GM23248 (cell line): ENCODE measurements at places on chromosomes 2 and 18.

GRCh38 chr2:35443087-35443486 lies 912.5 kb upstream of the CRIM1 start:
- no peak for DNase-seq

GRCh38 chr2:201707753-201708152 lies 9.3 kb upstream of the MPP4 start:
- DNase-seq: peak; percentile 84

- DNase-seq: peak; percentile 72
Observed at GRCh38 chr18:32552421-32553030, 81.8 kb upstream of the GAREM1 start.

- no peak for DNase-seq
Observed at GRCh38 chr2:65161551-65162100, 31.7 kb upstream of the RAB1A start.

DNA sequence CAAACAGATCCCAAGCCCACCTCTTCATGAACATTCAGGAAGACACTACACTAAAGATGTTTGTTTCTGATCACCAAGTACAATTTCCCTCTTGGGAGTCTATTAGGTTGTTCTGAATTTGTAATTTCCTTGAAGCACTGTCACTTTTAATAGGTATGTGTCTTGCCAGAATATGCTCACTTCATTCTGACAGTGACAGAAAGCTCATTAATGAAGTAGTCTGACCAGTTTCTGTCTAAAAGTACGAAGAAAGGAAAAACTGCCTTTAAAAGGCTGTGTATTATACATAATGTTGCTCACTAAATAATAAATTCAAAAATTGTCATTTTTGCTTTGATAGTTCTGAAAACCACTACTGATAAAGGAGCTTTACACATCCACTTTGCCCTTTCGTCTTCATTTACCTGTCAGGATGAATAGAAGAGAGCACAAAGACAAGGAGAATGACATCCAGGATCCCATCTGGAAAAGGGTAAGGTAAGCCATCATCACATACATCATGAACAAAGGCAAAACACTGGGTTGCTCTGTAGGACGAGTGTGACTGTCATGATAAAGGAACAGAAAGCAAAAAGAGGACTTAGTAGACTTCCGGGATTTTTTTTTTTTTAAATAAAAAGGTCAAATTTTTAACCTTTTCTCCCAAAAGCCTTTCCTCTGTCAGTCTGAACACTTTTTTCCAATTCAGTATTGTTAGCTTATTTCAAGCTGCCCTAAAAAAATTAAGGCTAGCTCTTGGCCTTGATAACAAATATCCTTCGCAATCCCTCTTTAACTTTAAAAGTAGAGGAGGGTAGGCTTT lies 103.4 kb downstream of the METTL8 start:
- DNase-seq: no peak

DNA sequence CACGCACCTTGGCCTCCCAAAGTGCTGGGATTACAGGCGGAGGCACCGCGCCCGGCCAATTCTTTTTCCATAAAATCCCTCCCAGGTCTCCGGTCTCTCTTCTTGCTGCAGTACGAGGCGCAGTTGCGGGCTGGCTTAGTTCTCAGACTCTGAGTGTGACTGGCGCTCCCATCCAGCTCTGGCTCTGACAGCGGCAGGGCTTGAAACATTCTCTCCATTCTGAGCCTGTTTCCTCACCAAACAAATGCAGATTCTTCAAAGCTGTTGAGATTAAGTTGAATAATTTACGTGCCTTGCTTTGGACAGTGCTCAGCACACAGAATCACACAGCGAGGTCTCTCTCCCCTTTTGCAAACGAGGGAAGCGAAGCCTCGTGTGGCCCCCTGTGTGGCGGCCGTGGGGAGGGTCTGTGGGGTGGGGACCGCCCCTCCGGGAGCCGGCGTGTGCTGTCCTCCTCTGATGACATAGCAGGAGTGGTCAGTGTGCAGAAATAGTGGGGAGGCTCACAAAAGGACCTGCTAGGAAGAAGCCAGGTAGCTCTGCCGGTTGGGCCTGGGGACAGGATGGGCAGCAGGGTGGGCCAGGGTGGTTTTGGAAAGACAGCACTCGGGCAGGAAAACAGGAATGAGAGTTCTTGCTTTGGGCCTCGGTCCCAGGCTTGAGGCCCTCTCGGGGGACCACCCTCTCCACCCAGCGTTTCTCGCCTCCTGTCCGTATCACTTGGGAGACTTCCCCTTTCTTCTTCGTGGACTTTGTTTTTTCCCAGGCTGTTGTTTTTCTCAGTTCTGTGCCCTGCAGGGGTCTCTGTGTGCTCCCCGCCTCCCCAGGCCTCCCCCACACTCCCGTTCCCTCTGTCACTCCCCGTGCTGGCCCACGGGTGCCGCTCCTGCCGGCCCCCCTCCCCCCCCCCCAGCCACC lies 75.0 kb downstream of the KCNG2 start:
- DNase-seq: peak; percentile 20

DNA sequence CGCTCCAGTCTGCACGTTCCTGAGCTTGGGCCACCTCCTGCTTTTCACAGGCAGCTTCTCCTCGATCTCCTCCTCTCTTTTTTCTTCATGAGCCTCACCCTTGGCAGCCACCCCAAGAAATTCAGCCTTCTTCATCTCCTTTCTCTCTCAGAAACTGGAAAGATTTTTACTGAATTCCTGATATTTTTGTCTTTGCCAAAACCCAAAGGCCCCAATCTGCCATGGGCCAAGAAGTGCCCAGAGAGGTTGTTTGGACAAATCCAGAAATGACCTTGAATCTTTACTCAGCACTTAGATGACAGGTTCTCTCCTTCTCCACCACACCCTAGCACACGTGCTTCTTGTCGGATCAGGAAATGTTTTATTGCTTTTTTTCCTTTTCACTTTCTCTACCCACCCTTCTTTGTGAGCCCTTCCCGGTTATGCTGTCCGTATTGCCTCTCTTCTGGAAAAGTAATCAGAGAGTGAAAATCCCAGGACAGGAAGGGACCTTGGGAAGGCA lies 134.5 kb upstream of the TNP1 start:
- no peak for DNase-seq

DNA sequence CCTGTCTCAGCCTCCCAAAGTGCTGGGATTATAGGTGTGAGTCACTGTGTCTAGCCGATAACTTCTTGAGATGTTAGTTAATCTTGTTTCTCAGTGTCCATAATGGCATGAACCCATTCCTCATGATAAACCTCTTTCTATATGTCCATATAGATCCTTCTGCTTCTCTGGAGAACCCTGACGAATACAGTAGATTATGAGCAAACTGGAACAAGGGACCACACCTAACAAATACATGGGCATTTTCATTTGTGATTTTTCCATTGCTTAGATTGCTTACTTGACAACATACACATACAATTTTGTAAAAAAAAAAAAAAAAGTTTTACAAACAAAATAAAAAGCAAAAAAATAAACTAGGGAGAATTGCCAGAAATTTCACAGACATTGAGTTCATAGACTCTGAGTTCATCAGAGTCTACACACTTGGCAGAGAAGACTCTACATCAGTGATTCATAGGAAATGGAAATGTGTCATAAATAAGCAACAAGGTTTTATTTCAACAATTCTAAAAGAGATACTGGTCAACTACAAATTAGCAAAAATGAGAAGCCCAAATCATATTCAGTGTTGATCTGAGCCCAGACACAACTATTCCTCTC lies 96.7 kb downstream of the GALR1 start:
- peak; percentile 73 for DNase-seq

DNA sequence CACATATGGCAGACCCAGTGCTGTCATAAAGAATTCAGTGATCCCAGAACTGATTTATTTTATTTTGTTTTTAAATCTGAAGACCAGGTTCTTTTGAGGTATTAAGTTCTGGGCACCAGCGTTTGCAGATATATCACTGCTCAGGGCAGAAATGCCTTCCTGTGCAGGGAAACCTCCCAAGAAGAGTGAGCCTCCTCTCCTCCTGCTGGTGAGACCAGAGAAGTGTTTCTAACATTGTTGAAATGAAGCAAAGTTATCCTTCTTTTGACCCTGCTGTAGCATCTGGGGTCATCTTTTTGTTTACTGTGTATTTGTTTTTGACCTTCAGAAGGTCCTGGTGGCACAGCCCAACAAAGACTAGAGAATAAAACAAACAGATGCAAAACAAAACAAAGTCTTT lies 94.0 kb downstream of the AQP4 start:
- DNase-seq: peak; percentile 44

- no peak for DNase-seq
Observed at GRCh38 chr18:39241534-39241933, 1675.9 kb upstream of the CELF4 start.

DNA sequence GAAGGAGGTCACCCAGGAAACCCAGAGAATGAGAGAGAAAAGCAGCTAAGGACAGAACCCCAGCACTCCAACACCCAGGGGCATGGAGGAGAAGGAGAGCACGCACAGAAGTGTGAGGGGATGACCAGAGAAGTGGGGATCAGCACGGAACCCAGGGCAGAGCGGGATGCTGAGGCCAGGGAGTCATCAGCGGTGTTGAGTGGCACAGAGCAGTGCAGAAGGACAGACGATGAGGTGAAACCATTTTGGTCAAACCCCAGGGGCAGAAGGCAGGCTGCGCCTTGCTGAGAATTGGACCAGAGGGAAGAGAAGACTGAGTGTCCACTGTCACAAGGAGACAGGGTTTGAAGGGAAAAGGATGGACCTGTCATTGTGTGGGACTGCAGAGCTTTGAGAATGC lies 23.4 kb upstream of the ASB18 start:
- no peak for DNase-seq

- DNase-seq: no peak
Observed at GRCh38 chr2:56047136-56047535, 123.6 kb upstream of the EFEMP1 start.

- peak; percentile 74 for DNase-seq
Observed at GRCh38 chr2:84971510-84972206, 697 bp downstream of the KCMF1 start.

DNA sequence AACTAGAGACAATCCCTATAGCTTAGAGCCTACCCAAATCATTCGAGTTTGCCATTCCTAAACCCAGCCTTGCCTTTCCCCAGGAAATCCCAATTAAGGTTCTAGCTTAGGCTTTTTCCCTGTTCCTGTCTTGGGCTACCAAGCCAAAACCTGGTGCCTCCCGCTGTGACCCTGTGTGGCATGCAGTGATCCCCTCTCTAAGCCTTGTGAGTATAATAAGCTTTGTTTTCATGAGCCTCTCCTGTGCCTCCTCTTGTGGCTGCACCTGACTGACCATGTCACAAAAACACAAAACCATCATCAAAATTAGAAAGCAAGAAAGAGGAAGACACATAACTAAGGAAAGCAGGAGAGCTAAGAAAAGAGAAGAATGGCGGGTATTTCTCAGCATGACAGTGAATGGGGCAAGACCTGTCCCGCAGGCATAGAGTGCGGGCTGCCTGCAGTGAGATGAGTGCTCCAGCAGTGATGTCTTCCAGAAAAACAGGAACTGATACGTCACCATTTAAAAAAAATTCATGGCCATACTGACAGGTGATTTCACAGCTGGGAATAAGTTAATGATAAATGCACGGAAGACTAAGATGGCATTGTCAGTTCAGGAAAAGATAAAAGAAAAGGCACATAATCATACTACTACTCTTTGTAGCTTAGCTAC lies 9.2 kb upstream of the PAIP2B start:
- DNase-seq: no peak

- no peak for DNase-seq
Observed at GRCh38 chr2:208208335-208209085, 18.7 kb upstream of the C2orf80 start.

- DNase-seq: no peak
Observed at GRCh38 chr2:182942756-182943155, 76.3 kb upstream of the FRZB start.

GRCh38 chr2:144230448-144231085 lies 289.4 kb downstream of the ZEB2 start:
- DNase-seq: peak; percentile 57

DNA sequence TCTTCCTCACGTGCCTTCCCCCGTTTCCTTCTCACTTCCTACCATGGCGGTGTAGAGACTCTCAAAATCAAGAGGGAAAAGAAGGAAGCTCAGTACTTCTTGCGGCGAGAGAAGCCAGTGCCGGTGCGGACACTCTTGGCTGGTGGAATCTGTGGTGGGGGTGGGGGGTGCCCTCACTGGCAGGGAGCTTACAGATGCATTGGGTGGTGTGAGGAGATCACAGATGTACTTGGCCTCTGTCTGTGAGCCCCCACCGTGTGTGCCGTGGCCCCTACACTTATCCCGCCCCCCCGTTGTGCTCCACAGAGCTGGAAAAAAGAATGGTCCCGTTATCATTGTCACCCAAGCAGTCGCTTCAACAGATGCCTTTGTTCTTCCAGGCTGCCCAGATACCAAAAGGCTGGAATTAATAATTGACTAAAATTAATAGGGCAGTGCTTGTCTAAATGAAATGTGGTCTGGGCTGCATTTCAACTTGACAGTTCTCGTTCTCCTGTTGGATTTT lies 79.8 kb downstream of the VAPA start:
- DNase-seq: no peak

- DNase-seq: no peak
Observed at GRCh38 chr2:186125625-186126024, 360.4 kb upstream of the ZC3H15 start.

GRCh38 chr2:128155970-128156369 lies 65.0 kb downstream of the UGGT1 start:
- no peak for DNase-seq

DNA sequence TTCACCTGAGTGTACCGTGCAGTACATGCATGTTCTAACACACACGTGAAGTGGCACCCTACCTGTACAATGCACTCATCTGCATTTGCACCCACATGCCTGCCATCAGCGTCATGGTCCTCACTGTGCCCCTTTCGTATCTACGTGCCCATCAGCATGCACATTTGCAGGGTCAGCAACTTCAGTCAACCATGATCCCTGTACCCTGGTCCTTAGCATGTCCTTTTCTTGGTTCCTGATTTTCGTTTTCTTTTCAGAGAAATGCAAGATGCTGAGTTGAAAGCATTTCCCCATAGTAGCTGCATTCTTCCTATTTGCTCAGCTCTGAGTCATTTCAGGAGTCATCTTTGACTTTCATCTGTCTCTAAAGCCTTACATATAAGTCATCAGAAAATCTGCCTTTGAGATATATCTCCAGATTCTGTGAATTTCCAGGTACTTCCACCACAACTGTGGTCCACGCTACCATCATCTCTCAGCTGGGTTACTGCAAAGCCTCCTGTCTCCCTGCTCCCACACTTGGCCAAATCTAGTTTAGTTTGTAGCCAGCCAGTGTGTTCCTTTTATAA lies 14.7 kb upstream of the PUM2 start:
- peak; percentile 91 for DNase-seq

DNA sequence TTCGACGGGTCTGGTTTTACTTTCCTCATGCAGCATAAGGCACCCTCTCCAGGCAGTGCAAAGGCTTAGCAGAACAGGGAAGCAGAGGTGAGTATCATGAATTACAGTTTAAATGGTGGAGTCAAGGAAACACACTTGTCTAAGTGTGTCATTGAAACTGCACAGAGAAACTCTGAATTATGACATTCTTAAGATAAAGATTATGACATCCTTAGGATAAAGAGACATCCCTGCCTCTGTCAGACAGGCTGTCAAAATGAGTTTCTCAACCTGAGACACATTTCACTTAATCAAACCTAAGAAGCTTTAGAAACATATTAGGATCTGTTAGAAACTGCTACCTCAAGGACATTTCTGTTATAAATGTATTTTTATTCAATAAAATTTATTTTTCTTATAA lies 113.2 kb downstream of the DHRS9 start:
- DNase-seq: no peak

GRCh38 chr2:128269990-128270671 lies 48.5 kb downstream of the HS6ST1 start:
- DNase-seq: no peak

- no peak for DNase-seq
Observed at GRCh38 chr18:46771141-46771540, 14.3 kb upstream of the ST8SIA5 start.

GRCh38 chr2:230942920-230943896 lies 18.2 kb upstream of the GPR55 start:
- peak; percentile 27 for DNase-seq

- DNase-seq: peak; percentile 82
Observed at GRCh38 chr18:5620289-5620688, 76.5 kb upstream of the EPB41L3 start.
